ENCODE measurements at places on chromosomes 4 and X. TPM values are rescaled to one million over a fixed set of nuclear protein-coding genes. Genes with fewer than 3 reads are reported as not detected.

Gene MGAT4D
- not detected for total RNA-seq

Gene CXCL3
- total RNA-seq, result not detected

Gene CLGN
- 0.55 TPM for total RNA-seq

Gene ADGRG4
- not detected for total RNA-seq

Gene RADX
- 4.8 TPM for total RNA-seq

Gene PLP1
- 7.6 TPM for total RNA-seq

Gene PRSS12
- total RNA-seq, result 0.47 TPM

Gene TEX13C
- not detected for total RNA-seq

Gene ZNF711
- 12.3 TPM for total RNA-seq

DNA sequence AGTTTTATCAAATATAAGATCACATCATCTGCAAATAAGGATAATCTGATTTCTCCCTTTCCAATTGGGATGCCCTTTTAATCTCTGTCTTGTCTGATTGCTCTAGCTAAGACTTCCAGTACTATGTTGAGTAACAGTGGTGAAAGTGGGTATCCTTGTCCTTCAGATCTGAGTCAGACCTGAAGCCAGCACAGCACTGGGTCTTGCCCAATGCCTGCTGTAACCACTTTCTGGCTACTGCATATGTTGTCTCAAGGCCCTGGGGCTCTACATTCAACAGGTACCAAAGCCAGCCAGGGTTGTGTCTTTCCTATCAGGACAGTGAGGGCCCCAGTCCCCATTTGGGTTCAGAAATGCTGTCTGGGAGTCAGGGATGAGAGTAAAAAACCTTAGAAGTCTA, 90.3 kb downstream of the CYSLTR1 start:
- peak; percentile 17 for DNase-seq

- DNase-seq, result peak; percentile 93
Measured at GRCh38 chr4:174282836-174283506, 496 bp downstream of the FBXO8 start.

DNA sequence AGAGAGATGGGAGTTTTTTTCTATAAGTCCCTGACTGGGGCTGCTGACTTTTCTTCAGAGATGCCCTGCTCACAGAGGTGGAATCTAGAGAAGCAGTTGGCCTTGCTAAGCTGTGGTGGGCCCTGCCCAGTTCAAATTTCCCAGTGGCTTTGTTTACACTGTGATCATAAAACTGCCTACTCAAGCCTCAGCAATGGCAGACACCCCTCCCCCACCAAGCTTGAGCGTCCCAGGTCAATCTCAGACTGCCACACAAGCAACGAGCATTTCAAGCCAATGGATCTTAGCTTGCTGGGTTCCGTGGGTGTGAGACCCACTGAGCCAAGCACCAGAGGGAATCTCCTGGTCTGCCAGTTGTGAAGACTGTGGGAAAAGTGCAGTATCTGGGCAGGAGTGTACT, 199.8 kb upstream of the WDFY3 start:
- no peak for DNase-seq

DNA sequence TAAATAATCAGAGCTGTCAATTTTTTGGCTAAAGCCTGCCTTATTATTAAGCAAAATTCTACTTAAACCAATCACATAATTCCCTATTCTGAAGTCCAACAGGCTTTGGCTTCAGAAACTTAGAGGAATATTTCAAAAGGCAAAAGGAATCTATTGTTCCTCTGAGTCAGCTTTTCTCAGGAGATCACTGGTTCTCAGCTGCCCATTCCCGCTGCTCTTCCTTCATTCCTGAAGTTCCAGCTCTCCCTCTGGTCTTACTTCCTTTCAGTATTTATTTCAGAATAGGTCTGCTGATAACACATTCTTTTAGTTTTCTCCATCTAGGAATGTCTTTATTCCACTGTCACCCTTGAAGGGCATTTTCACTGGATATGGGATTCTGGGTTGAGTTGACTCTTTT, 133.7 kb downstream of the SOWAHB start:
- no peak for DNase-seq

DNA sequence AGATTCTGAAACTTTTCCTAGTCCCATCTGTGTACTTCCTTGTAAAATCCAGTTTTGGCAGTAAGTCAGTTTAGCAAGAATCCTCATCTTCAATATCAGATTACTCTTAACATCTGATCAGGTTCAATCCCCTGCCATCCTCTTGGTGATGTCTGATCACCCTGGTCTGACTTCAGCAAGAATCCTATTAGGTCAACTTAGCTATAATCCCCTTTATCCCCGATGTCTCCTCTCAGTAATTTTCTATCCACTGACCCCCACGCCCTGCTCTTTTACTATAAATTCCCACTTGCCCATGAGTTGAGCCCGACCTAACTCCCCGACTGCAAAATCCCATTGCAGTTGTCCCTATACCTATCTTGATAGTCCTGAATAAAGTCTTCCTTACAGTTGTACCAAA, 57.9 kb upstream of the PRSS48 start:
- DNase-seq, result no peak

- no peak for DNase-seq
Measured at GRCh38 chrX:119084766-119085165, 12.0 kb downstream of the CT47C1 start.

GRCh38 chr4:33262824-33263223, 2542.7 kb downstream of the PCDH7 start:
- DNase-seq, result no peak

DNA sequence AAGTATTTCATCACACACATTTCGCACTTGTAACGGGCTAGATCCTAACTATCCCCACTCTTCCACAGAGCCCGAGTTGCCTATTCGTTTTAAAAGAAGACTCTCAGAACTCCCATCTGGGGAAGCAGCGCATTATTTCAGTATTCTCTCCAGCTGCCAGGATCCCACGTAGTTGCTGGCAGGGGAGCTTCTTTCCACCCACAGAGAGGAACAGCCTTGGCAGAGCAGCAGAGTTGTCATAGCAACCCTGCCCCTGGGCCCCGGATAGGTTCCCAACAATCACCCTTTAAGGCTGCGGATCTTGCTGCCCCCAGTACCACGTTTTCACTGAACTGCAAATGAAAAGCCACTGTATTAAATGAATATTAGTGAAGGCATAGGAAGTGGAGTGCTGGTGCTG, 106.7 kb downstream of the GPM6A start:
- no peak for DNase-seq

DNA sequence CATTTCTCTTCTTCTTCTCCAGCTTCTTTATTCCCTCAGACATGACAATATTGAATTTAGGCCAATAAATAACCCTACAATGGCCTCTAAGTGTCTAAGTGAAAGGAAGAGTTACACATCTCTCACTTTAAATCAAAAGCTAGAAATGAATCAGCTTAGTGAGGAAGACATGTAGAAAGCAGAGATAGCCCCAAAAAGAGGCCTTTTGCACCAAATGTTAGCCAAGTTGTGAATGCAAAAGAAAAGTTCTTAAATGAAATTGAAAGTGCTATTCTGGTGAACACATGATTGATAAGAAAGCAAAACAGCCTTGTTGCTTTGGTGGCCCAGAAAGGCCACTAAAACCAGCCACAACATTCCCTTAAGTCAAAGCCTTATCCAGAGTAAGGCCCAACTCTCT, 146.2 kb upstream of the HHIP start:
- no peak for DNase-seq

GRCh38 chr4:40281913-40282312, 53.2 kb upstream of the CHRNA9 start:
- DNase-seq, result no peak

DNA sequence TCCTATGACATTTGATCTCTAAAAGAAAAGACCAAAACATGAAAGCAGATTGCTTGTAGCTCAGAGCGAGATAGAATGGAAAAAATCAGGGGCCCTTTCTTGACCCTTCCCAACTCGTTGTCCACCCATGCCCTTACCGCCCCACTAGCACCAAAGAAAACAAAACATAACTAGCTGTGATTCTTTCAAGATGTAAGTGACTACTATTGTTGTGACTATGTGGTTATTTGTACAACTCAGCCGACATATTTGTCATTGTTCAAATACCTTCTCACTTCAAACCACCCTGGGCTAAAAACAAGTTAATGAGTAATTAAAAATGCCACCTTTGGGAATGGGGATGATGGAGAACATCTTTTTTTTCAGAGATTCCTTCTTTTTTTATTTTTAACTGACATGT, 171.2 kb upstream of the GPC4 start:
- no peak for DNase-seq

- no peak for DNase-seq
Measured at GRCh38 chr4:62087706-62088105, 887.6 kb downstream of the ADGRL3 start.

DNA sequence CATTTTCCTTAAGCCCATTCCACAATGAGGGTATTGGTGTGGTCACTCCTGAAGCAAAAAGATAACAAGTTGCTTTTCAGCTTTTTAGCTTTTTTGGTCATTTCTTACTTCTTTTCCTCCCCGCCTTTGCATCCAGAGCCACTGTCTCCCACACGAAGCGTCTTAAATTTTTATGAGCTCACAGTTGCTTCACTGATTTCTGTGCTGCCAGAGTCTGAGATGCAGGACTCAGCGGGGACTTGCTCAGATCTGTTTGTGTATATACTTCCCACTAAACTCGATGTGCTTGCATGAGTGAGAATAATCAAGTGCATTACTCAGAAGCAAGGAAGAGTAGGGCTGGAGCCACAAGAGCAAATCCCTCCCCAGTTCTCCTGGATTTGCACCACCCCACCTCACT, 80.2 kb upstream of the FHL1 start:
- DNase-seq, result no peak

- DNase-seq, result no peak
Measured at GRCh38 chr4:98383431-98384106, 122.4 kb downstream of the RAP1GDS1 start.

GRCh38 chr4:5823542-5824211, 69.2 kb downstream of the CRMP1 start:
- no peak for DNase-seq

- DNase-seq, result no peak
Measured at GRCh38 chrX:57667010-57667409, 13.1 kb downstream of the NLRP2B start.

DNA sequence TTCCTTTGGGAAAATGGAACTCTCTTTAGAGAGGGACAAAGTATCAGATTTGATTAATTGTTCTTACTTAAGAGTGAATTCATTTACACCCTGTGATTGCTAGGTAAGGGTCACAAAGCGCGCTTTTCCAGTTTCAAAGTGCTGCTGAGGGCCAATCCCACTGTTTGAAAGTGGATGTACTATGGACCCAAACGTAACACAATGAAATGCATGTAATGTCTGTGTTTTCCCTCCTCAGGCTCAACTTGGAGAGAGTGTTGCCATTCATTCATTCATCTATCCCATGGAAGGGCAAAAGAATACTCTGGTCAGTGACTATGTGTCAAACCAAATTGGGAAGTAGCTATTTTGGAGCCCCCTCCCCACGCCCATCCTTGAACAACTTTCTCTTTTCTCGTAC, 16.1 kb downstream of the IGSF1 start:
- DNase-seq, result no peak

DNA sequence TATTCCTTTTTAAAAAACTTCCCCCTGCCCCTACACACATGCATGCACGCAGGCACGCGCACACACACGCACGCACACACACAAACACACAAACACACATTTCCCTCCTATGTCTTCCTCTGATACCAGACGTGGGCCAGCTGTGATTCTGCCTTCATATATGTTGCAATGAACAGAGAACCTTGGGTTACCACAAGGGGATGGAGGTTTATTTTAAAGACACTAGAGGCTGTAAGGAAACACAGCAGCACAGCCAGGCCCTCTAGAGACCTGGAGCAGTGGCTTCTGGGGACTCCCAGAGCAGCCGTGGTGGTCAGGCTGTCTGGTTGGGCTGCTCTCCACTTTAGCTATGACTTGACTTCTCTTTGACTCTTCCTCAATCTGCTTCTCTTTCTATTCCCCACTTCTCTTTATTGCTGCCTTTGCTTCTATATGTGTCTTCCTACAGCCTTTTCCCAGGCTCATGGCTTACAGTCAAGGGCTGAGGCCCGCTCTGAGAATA, 3.2 kb upstream of the TLR10 start:
- DNase-seq, result no peak

DNA sequence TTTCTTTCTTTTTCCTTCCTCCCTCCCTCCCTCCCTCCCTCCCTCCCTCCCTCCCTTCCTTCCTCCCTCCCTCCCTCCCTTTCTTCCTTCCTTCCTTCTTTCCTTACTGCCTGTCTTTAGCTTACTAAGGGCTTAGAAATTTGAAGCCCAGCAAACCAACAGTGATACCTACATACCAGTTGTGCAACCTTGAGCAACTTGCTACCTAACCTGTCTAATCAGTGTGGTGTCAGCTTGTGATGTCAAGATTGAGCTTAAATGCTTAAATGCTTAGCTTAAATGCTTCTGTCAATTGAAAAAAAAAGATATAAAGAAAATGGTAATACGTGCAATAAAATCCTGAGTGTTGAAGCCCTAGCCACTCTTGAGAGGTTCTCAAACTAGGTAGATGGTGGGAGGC, 728.6 kb downstream of the TRIML1 start:
- no peak for DNase-seq

DNA sequence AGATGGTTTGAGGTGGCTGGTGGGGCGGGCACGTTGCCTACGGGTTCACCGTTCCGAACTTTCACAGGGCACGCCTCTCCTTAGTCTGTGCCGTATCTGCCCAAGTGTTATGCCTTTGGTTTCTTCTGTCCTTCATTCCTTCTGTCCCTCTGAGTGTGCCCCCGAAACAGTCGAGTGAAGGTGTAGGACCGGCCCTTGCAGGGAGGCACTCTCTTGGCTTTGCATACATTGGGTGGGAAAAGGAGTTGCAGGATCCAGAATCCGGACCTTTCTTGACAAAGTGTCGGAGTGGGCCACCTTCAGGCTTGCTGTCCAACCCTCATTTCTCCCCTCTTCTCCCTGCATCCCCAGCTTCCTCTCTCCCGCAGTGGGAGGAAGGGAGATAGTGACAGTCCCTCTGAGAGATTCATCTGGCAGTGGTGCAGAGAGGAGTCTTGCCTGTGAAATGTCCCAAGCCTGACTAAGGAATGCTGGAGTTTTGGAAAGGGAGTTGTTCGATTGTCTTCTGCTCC, 569 bp downstream of the ARFIP1 start:
- peak; percentile 41 for DNase-seq

DNA sequence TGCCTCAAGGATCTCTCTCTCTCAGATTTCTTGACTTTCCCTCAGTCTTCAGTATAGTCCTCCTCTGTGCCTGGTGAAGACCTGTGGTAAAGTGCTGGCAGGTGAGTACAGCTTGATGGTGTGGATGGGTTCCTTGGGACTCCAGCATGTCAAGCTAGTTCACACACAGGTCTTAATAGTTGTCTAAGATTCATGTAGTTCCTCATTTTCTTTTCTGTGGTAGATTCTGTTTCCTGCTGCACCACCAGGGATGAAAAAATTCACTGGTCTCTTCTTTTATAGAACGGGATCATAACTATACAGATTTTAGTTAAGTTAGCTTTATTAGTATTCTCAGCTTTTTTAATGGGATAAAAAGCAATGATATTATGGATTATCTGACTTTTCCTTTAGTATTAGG, 32.5 kb upstream of the PAQR3 start:
- DNase-seq, result no peak

Measured in adrenal gland (tissue), 19 donors.